ENCODE measurements at places on chromosomes 2 and 18.

DNA sequence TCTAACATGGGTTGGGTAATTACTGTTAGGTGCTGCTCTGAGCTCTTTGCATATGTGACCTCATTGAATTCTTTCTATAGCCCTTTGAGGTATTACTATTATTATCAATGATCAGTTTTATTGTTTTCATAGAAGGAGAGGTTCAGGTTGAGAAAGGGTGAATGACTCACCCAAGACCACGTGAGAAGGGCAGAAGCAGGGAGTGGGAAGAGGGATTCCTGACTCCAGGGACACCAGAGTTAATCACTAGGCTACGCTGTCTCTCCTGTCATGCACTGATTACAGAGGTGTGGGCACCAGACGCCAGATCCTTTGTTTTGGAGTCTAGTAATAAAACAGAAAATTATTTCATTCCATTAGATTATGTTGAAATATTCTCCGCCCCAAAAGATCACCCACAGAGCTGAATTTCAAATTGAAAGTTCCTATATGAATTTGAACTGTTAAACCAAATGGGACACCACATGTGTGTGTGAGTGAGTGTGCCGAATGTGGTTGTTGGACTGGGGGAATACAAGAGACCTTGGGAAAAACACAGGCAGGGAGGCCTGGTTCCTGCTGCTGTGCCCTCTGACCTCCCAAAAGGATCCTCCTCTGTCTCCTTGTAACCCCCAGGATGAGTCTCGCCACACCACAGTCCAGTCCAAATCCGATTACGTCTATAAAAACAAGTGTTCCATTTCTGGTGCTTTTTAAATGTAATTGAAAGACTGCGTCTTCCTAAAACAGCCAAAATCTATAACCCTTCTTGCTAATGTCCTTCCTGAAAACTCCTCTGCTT, 215.4 kb downstream of the ZNF521 start:
- no peak for DNase-seq

- no peak for DNase-seq
Observed at GRCh38 chr2:200428961-200429665, 80.8 kb downstream of the KCTD18 start.

DNA sequence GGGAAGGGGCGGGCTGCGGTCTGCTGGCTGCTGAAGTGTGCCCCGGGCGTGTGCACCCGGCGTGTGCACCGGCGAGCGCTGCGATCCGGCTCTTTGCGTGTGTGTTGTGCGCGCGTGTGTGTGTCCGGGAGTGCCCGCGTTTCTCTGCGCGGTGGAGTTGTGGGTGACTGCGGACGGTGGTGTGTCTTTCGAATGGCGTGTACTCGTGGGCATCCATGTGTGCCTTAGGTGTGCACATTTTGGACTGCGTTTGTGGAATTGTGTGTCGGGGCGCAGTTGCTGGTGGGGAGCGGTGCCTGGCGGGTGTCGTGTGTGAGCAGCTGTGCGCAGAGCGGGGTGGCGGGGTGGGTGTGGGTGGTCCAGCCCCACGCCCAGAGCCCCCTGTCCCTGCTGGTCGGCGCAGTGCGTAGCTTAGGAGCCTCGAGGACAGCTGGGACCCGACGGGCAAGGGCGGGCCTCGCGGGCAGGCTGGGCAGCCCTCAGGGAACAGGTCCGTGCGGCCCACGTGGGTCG, 533 bp downstream of the HPCAL1 start:
- DNase-seq, result no peak

- DNase-seq, result no peak
Observed at GRCh38 chr2:237283131-237283928, 130.6 kb downstream of the COL6A3 start.

DNA sequence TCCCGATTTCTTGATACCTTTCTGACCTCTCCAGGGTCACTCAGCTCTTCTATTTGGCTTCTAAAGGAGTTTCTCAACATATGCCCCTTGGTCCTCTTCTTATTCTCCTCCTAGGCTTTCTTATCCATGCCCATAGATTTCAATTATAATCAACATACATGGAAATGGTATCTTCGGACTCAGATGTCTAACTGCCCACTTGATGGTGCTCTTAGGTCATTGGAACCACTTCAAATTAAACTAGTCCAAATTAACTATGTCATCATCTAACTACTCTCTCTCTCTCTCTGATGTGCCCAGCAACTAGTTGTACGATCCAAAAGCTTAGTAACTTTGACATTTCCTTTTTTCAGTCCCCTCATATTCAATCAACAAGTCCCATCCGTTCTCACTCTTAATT, 43.2 kb upstream of the GPR75 start:
- DNase-seq, result no peak

GRCh38 chr18:24831871-24832665, 371.6 kb downstream of the HRH4 start:
- no peak for DNase-seq

GRCh38 chr2:196987649-196988364, 61.3 kb upstream of the PGAP1 start:
- no peak for DNase-seq

DNA sequence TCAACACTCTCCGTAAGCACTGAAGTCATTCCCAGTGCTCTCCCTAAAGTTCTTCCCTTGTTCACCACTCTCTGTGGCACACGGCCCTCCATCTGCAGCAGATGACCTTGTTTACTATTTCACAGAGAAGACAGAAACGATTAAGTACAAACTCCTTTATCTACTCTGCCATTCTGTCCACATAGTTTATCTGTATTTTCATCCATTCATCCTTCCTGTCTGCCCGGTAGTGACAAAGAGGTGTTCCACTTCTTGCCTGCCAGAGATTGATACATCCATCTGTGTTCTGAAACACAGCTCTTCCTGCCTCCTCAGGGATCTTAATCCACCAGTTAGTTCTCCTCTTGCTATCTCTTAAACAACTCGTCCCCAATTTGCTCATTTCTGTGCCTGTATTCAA, 77.9 kb upstream of the CD226 start:
- DNase-seq, result no peak

- DNase-seq, result no peak
Observed at GRCh38 chr2:37947306-37947705, 22.2 kb downstream of the RMDN2 start.

DNA sequence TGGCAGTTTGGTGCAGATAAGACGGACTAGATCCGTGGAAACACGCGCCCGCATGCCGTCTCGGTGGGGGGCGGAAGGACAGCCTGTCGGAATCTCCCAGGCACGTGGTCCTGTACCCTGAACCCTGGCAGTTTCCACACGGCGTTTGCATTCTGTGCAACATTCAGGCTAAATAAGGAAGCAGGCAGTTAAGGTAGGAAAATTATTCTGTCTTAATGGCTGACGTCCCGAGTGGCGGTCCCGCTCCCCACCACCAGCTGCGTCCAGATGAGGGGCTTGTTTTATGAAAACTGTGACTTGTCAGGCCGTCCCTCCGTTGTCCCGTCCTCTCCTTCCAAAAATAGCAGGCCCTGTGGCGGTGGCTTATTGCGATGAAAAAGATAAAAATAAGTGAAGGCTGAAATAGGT, 120.2 kb downstream of the NFATC1 start:
- DNase-seq, result no peak

GRCh38 chr2:73028841-73029240, 42.7 kb downstream of the SFXN5 start:
- no peak for DNase-seq

- DNase-seq, result no peak
Observed at GRCh38 chr2:53183581-53183980, 584.0 kb upstream of the CHAC2 start.

DNA sequence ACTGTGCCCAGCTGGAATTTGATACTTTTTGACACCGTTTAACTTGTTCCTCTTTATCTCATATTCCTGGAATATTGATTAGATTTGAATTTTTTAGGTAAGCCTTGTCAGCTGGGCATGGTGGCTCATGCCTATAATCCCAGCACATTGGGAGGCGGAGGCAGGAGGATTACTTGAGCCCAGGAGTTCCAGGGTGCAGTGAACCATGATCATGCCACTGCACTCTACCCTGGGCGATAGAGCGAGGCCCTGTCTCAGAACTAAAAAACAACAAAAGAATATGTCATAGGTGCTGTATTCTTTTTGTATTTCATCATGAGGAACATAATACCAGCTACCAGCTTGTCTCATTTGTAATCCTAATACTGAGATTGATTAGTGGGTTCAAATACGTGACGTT, 90.3 kb downstream of the ZNF532 start:
- no peak for DNase-seq

- DNase-seq, result no peak
Observed at GRCh38 chr2:156466739-156467405, 30.7 kb downstream of the GPD2 start.

DNA sequence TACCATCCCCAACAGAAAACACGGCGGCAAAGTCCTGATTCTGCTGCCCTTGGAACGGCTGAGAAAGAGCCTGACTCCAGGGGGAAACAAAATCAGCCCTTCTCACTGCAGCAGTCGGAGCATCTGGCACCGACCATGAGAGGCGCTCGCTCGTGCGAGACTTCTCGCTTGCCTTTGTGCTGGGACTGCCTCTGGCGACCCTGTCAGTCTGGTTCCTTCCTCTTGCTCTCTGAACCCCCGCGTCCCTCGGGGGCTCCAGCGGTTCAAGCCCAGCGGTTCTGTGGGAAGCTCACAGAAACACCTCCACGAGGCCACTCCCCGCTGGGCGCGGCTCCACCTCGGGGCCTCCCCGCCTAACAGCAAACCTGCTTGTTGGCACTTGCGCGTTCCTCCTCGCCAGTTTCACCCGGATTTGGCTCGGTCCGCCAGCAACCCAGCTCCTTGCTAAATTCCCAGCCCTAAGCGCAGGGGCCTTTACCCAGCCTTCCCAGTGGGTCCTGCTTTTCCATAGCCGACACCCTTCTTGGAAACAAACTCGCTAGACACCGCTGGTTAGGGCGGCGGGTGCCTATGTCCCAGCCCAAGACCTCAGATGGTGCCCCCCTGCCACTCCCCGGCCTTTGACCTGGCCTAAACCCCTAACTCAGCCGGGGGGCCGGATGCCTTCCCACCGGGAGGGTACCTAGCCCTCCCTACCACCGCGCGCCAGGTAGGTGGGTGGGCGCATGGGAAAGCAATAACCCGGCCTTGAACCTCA, 2.2 kb downstream of the RND3 start:
- no peak for DNase-seq

DNA sequence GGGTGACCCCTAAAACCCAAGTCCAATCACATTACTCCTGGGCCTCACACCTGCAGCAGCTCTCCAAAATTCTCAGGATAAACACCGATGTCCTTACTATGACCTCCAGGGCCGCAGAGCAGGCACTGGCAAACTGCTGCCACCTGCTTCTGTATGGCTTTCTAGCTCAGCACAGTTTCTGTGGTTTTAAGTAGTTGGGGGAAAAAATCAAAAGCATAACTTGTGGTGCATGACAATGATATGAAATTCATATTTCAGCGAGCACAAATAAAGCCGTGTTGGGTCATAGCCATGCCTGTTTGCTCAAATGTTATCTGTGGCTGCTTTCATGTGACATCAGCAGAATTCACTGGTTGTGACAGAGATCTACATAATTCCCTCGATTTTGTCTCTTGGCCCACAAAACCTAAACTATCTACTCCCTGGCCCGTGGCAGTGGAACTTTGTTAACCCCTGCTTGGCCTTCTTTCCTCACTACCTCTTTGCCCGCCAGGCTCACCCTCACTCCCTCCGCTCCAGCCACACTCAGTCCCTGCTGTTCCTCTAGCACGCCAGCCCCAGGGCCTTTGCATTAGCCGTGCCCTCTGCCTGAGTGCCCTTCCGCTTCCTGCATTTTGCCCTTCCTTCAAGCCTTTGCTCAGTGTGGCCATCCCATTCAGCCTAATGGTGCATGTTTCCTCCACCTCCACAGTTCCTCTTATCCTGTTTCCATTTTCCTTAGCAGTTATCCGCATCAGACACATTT, 108.3 kb downstream of the AGAP1 start:
- no peak for DNase-seq

DNA sequence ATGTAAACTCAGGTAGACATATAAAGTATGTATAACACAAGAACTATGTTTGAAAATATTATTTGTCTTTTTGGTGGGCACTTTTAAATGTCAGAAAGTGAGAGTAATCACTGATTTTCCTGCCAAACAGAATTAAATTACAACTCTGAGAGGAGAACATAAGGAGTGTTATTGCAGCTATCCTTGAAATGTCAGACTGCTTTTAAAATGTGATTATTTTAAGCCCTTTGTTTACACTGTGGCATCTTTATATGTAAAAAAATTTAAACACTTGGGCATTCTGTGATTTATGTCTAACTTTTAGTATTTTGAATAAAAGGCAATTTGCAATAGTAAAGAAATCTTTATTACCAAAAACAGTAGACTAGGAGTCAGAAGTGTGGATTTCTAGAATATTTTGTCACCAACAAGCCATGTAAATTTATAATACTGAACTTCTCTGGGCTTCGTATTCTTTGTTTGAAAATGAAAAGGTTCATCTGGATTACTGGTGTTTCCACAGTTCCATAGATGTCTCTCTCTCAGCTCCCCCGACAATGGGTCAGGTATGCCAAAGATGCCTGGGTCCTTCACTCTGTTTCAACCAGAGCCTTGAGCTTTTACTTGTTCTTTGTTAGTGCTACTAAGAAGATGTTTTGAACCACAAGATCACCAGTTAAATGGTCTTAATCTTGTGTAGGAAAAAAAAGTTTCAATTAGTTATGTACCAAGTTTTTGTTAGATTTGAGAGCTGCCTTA, 38.8 kb downstream of the GULP1 start:
- DNase-seq, result no peak

- DNase-seq, result no peak
Observed at GRCh38 chr2:161981679-161982250, 92.2 kb downstream of the DPP4 start.

- no peak for DNase-seq
Observed at GRCh38 chr18:8217051-8217564, 392.1 kb upstream of the RAB12 start.
